ENCODE measurements at places on chromosomes 2 and 18. TPM values are rescaled to one million over a fixed set of nuclear protein-coding genes. Genes with fewer than 3 reads are reported as not detected.

Gene NYAP2
- total RNA-seq = 1.7 TPM

Gene ATP6V1B1
- total RNA-seq = not detected

Gene IL1A
- not detected for total RNA-seq

Gene TRIM43
- not detected for total RNA-seq

Gene ADI1
- 40.2 TPM for total RNA-seq

Gene FAP
- 4.8 TPM for total RNA-seq

Gene SP140L
- total RNA-seq = 13.5 TPM

Gene SERPINB13
- not detected for total RNA-seq

Gene CYP27A1
- 31.8 TPM for total RNA-seq

Gene GAL3ST2
- not detected for total RNA-seq

Gene HOXD9
- 0.33 TPM for total RNA-seq

Gene RASGRP3
- 10.0 TPM for total RNA-seq

Gene LINC00305
- total RNA-seq = not detected

Gene EIF2AK3
- total RNA-seq = 20.1 TPM

Gene FOXD4L1
- 0.13 TPM for total RNA-seq

Gene SAG
- 0.10 TPM for total RNA-seq

Gene GCG
- total RNA-seq = not detected

Gene ARPC2
- total RNA-seq = 181 TPM

Gene GMPPA
- 25.6 TPM for total RNA-seq

Gene ATP6V1C2
- not detected for total RNA-seq

Gene LRRTM1
- not detected for total RNA-seq
